Hepatocyte (in vitro differentiated cells): ENCODE measurements at places on chromosomes 13 and 19. TPM values are rescaled to one million over a fixed set of nuclear protein-coding genes. Genes with fewer than 3 reads are reported as not detected.

- peak; percentile 48 for DNase-seq
These were observed 349.1 kb downstream of the LIG4 start for GRCh38 chr13:107866032-107866940.

Gene TMEM86B
- 18.6 and 21.1 TPM in 2 replicates for total RNA-seq

DNA sequence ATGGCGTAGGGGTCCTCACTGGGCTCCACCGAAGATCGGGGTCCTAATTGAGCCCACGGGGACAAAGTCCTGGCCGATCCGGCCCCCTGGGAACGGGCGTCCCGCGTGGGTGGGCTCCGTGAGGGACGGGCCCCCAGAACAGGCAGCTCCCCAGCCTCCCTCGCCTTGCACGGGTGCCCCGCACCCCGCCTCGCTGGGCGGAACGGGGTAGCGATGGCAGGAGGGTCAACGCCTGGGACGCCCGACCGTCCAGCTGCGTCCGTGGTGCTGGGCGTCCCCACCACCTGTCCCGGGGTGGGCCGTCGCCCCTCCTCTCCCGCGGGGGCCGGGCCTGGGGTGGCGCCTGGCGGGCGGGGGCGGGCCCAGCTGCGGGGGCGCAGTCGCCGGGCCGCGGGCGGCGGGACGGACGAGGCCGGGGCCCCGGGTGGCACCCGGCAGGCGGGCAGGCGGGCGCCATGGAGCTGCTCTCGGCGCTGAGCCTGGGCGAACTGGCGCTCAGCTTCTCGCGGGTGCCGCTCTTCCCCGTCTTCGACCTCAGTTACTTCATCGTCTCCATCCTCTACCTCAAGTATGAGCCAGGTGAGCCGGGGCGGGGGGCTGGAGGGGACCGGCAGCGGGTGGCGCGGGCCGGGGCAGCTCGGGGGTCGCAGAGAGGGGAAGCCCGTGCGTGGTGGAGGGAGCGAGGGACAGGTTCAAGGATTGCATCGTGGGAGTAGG lies at the start of gene TMEM38A:
Gene TMEM38A (plus strand): TSS at position 377 of the 717 bp plus-strand sequence. CDS start 79 bp downstream, at position 456.
- DNase-seq, result peak; percentile 77

DNA sequence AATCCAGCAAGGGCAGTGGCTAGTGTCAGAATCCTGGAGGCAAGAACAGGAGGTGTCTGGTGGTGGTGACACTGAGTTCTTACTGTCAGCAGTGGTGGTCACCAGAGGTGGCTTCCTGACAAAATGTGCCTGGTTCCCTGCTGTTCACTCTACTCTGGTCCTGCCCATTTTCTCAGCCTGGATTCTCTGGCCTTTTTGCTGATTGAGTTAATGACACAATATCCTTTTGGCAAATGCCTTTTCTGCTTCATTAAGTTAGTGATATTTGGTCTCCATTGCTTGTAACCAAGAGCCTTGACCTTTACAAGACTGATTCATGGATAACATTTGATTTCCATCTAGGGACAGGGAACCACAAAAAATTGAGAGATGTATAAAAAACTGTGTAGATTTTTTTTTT lies 51.1 kb downstream of the RFC3 start:
- no peak for DNase-seq

DNA sequence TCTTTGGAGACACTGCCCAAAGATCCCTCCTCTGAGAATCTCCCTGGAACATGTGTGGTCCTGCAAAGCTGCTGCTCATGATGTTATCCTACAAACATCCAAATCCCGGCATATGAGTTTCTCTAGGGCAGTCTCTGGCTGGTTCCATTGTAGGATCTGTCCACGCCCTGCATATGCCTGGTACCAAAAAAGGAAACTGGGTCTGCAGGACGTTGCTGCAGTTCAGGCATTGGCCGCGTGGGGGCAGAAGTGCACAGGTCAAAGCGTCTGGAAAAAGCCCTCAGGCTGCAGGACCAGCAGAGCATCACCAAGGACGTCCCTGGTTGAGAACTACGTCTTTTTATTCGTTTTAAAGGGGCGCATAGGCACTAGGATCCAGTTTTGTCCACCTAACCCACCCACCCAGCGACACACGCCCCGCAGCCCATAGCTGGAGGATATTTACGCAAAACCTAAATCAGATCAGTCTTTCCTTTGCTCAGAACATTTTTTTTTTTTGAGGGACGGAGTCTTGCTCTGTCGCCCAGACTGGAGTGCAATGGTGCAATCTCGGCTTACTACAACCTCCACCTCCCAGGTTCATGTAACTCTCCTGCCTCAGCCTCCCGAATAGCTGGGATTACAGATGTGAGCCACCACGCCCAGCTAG lies 12.9 kb upstream of the ZNF564 start:
- DNase-seq, result peak; percentile 91

GRCh38 chr13:41250993-41251392 lies 12.4 kb downstream of the MTRF1 start:
- DNase-seq, result no peak

- DNase-seq, result peak; percentile 34
These were observed 880 bp upstream of the TMEM160 start for GRCh38 chr19:47049307-47049700.

- DNase-seq, result peak; percentile 25
These were observed 1.7 kb downstream of the ZNF90 start for GRCh38 chr19:20079476-20079875.

Gene ZNF765
- 16.4 and 24.5 TPM in 2 replicates for total RNA-seq

- no peak for DNase-seq
These were observed 9.0 kb upstream of the NFIC start for GRCh38 chr19:3357271-3357991.

DNA sequence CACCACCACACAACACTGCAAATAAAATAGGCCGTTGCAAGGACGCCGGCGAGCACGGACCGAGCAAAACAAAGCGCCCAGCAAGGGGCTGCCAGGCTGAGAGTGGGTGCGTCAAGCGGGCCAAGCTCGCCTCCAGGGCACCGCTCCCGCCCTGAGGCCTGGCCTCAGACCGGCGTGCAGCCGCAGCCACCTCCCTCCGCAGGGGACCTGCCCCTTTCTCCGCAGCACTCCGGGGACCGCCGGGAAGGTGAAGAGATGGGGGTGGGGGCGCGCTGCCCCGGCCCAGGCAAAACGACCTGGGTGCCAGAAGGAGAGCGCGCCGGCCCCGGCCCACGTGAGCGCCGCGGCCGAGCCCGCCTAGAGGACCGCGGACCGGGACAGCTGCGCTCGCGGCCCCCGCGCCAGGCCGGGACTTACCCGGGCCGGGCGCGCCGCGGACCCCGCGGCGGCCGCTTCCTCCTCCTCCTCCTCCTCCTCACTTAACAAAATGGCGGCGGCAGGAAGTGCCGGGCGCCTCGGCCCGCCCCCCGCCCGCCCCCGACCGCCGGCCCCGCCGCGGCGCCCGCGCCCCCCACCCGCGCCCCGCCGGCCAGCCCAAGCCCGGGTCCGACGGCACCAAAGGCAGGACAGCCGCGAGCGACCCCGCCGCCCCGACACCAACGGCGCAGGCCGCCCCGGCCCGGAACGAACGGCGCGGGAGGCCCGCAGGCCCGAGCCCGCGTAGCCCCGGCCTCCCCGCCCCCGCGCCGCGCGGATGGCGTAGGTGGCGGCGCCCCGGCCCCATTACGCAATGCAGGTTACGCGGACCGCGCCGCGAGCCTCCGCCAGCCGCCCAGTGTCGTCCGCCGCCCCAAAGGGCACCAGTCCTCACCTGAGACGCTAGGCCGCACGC lies 674 bp downstream of the BRD4 start:
- peak; percentile 84 for DNase-seq

DNA sequence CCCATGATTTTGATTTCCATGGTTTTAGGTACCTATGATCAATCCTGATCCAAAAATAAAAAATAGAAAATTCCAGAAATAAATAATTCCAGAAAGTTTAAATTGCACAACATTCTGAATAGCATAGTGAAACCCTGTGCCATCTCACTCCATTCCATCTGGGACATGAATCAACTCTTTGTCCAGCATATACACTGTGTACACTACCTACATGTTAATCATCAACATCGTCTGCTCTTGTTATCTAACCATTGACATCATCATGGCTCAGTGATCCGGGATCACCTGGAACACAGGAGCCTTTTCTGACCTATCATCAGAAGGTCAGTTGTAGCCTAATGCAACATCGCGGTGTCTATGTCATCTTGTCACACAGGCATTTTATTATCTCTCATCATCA lies 75.6 kb downstream of the MYO16 start:
- DNase-seq, result peak; percentile 43

Gene RPL21
- 960 and 1,101 TPM in 2 replicates for total RNA-seq

Gene PALM3
- total RNA-seq, result 2.1 and 2.3 TPM in 2 replicates

DNA sequence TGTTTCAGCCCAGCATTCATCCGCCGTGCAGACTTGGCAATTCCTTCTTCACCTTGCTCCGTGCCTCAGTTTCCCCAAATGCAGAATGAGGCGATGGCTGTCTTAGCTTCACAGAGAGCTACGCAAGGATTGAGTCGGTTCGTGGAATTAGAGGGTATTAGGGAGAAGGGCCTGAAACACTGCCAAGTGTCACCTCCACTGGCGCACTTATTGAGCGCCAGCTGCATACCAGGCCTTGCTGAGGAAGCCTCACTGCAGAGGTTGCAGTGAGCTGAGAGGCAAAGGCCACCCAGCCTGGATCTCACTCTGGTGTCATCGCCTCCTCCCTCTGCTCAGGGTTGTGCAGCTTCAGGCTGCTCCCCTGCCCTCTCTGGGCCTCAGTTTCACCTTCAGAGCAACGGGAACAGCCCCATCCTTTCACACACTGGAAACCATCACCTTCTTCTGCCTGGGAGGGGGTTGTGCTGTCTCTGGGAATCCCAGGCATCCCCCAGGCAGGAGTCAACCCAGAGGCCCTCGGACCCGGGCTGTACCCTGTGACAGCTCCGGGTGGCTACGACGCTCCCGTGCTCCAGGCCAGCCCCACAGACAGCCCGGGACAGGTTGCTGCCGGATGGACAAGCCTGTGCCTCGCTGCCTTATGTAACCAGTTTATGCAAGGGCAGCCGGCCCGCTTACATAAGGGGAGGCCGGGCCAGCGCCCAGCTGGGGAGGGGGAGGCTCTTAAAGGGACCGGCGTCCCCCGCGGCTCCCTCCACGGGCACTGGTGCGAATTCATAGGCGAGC lies 31.9 kb downstream of the NFIC start:
- peak; percentile 62 for DNase-seq

Gene PRR36
- total RNA-seq, result 0.40 and 1.00 TPM in 2 replicates
